ENCODE measurements at places on chromosomes 2 and 18. TPM values are rescaled to one million over a fixed set of nuclear protein-coding genes. Genes with fewer than 3 reads are reported as not detected.

DNA sequence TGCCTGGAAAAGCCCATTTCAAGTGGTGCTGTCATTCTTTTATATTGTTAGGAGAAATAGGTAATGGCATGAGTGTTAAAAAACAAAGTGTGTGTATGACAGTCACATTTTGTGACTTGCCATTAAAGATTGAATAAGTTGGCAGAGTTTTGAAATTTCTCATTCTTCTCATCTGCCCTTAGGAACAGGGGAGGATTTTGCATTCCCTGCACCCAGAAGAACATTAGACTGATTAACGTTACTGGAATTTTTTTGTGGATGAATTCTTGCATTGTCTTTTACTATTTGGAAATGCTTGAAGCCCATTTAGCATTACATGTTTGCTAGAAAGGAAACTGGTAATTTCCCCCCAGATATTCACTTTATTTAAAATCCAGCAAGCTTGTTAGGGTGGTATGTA lies 162.2 kb downstream of the BABAM2 start:
- peak; percentile 12 for DNase-seq

DNA sequence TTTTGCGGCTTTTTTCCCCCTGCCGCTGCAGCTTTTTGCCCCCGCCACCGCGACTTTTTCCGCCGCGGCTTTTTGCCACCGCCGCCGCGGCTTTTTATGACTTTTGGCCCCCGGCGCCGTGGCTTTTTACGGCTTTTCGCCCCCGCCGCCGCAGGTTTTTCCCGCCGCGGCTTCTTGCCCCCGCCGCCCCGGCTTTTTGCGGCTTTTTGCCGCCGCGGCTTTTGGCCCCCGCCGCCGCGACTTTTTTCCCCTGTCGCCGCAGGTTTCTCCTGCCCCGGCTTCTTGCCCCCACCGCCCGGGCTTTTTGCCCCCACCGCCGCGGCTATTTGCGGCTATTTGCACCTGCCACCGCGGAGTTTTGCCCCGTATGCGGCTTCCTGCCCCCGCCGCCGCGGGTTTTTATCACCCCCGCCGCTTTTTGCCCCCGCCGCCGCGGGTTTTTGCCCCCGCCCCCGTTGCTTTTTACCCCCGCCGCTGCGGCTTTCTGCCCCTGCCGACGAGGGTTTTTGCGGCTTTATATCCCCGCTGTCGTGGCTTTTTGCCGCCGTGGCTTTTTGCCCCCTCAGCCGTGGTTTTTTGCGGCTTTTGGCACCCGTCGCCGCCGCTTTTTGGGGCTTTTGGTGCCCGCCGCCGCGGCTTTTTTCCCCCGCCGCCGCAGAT lies 2750.9 kb downstream of the RPIA start:
- DNase-seq: no peak

DNA sequence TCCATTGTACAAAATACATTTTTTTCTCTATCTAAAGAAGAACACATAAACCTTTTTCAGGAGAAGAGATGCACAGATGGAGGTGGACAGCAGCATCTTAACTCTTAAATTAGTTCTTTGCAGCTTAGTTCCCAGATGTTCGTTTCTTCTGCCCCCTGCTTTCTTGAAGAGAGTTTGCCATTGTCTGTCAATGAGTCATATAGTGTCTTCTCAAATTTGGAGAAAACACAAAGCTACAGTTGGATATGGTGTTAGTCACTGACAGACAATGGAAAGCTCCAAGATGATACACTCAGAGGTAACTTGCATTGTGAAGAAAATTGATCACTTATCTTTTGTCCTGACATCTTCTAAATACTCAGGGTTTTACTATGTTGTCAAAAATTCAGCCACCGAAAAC lies 48.8 kb upstream of the TMEFF2 start:
- DNase-seq: peak; percentile 7

DNA sequence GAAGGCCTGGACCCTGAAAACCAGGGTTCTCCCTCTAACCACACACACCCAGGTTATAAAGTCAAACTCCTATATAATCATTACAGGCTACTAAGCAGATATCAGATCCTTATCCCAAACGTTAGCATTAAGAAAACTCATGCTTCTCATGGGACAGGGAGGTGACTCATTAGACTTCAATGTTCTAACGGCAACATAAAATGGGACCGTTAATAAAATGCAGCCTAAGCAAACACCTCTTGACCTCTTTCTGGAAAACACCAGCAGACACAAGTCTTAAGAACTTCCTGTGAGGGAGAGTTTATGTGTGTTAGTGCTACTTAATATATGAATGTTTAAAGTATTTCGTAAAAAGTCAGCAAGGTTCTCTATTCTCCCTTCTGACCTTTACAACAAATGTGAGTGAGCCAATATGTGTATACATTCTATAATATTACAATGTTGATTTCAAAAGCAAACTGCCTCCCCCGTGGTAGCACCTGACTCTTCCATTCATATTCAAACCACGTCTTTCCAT lies 31.7 kb downstream of the LPIN2 start:
- DNase-seq: peak; percentile 99

DNA sequence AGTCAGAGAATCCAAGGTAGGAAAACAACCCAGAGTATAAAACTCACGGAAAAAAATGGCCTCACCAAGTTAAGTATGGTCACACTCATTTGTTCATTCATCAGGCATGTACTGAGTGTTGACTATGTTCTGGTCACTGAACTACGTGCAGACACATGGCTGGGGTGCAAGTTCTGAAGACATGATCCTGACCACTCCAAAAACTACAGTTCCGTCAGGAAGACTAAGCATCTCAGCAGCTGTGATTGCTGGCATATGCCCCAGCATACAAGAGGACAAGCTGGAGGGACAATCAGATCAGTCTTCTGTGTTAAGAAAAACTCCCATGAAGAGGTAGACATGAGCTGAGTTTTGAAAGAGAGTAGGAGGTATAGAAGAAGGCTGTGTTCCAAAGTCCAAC lies 72.8 kb downstream of the TCF4 start:
- DNase-seq: no peak

- DNase-seq: no peak
Observed at GRCh38 chr18:49701190-49701589, 112.1 kb downstream of the ACAA2 start.

DNA sequence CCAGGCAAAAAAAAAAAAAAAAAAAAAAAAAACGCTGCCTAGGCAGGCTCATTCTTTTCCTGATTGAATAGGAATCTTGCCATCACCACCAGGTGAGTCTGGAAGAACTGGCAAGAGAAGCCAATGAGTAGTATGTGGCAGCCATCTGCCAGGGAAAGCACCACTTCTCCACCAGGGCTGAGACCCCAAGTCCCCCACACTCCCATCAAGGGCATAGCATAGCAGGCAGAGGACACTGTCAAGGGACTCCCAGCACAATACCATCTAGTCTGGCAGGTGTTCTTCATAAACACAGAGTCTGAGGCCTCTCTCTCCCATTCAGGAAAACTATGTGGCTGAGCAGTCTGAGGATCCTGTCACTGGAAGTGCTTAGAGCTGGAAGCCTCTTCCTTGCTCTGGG lies 538.1 kb upstream of the DSEL start:
- DNase-seq: no peak

DNA sequence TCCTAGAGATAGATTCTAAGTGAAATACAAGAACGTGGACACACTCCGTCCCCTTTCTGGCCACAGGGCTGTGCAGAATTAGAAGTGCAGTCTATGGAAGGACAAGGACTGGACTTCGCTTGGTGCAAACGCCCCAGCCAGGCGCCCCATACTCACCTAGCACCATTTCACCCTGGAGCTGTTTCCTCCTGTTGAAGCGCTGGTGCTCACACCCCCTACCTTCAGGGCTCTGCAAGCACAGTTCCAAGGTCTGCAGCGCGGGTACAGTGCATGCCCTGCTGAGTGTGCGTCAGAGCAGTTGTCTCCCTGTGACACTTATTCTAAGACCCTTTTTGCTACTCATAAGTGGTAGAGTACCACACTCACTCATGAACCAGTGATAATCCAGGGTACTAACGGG lies 3.0 kb downstream of the HPCAL1 start:
- DNase-seq: peak; percentile 40

GRCh38 chr2:160165996-160166395 lies 34.1 kb downstream of the ITGB6 start:
- DNase-seq: peak; percentile 45

GRCh38 chr2:161434118-161434517 lies 18.0 kb downstream of the TBR1 start:
- no peak for DNase-seq

GRCh38 chr2:240140920-240141319 lies 462 bp upstream of the OTOS start:
- no peak for DNase-seq

DNA sequence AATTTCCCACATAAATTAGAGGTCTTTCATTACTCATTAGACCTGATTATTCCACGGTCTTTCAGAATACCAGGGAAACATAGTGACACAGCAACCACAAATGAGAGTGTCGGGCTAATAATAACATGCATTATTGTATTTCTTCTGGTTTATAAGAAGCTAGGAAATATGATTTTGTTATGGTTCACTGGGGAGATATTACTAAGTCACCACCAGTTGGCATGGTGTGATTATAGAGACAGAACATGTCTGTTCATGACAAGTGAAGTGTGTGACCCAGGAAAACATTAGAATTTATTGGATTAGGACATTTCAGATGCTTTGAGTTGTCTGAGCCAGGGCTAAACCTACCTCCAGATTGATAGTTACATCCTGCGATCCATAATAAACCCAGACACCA lies 494.4 kb downstream of the FBXO15 start:
- no peak for DNase-seq

GRCh38 chr2:172329416-172329773 lies 98.0 kb upstream of the ITGA6 start:
- DNase-seq: no peak

DNA sequence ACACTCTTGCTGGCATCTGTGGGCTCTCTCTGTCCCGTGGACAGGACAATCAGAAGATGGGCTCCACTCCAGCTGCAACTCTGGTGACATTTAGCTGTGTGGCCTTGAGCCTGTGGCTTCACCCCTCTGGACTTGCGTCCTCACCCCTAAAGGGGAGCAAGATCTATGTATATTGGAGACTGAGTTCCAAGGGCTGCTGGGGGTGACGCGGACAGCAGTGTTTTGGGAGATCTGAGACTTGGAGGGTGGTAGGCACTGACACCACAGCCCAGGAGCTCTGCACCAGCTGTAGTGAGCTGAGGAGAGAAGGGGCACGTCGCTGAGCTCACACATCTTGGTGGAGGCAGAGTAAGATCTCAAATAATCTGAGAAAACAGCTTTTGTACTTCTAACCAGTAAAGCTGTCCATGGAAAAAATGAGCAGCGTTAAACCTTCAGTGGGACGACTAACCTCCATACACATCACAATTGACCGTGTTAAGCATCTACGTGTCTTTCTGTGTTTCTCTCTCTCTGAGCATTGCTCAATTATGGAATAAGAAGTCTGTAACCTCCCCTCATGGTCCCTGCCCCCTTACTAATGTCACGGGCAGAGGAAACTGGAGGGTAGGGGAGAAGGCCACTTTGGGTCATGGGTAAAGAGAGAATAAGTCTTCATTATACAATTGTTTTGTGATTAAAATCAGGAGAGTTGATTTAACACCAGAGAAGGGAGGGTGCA lies 85.8 kb downstream of the SH3RF3 start:
- DNase-seq: no peak

- DNase-seq: no peak
Observed at GRCh38 chr2:34534761-34535160, 935.7 kb upstream of the FAM98A start.

- peak; percentile 2 for DNase-seq
Observed at GRCh38 chr2:13106302-13106701, 389.6 kb downstream of the TRIB2 start.

DNA sequence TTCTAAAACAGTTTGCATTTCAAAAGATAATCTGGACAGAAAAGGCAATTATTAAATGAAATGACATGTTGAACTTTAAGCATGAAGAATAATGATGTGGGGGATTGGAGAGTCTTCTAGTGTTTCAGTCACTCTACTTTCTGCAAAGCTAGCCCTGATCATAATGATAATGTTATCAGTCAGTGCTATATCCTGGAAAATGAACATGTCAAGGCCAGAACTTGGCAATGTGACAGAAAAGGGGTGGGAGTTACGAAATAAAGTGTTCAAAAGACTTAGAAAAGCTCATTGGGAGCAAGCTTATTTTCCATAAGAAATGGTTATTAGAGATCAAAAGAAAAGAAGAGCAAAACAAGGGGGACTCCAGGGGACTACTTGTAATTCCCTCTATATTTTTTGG lies 288.5 kb upstream of the SLC8A1 start:
- no peak for DNase-seq

DNA sequence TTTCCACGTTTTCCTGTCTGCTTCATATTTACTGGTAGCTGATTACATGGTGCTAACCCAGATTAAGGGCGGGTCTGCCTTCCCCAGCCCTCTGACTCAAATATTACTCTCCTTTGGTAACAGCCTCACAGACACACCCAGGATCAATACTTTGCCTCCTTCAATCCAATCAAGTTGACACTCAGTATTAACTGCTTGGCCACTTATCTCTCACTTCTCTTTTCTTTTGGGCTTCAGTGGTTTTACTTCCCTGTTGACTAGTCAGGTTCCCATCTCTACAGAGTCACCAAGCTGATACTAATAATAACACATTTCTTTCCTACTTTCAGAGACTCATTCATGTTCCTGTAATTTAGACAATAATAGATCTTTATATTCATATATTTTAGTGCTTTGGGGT lies 302.2 kb upstream of the MAP2 start:
- DNase-seq: no peak

DNA sequence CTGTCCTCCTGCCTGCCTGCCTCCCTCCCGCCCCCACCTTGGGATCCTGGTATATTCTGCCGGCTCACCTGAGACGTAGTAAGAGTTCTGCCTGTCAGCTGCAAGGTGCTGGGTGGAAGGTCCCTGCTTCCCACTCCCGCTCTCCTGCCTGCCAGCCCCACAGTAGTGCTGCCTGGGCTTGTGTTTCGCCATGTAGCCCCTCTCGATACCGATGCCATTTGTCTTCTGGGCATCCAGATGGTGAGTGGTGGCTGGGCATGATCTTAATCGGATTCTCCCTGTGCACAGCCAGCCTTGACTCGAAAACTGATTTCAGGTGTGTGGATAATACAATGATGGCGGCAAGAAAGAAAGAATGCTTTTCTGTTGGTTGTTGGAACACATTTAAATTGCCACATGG lies 184.9 kb downstream of the AGAP1 start:
- no peak for DNase-seq

- DNase-seq: peak; percentile 81
Observed at GRCh38 chr2:19021100-19021476, 337.3 kb downstream of the OSR1 start.

- no peak for DNase-seq
Observed at GRCh38 chr2:67628892-67629291, 231.8 kb downstream of the ETAA1 start.

- DNase-seq: no peak
Observed at GRCh38 chr2:232275670-232276069, 102.9 kb upstream of the ALPP start.

The BUB1 gene
- total RNA-seq: 2.2 TPM

The MAP2 gene
- 8.7 TPM for total RNA-seq

The ATOH8 gene
- total RNA-seq: 12.9 TPM

The EVX2 gene
- total RNA-seq: not detected

The HOXD11 gene
- 10.5 TPM for total RNA-seq

The CCDC150 gene
- 3.2 TPM for total RNA-seq

The FAM124B gene
- 0.35 TPM for total RNA-seq

The WDR33 gene
- total RNA-seq: 60.7 TPM

The NDC80 gene
- 13.7 TPM for total RNA-seq

Data from renal cortical epithelial cell (primary cell).